Effector memory CD4-positive, alpha-beta T cell (primary cell): ENCODE measurements at places on chromosomes 12 and 14.

DNA sequence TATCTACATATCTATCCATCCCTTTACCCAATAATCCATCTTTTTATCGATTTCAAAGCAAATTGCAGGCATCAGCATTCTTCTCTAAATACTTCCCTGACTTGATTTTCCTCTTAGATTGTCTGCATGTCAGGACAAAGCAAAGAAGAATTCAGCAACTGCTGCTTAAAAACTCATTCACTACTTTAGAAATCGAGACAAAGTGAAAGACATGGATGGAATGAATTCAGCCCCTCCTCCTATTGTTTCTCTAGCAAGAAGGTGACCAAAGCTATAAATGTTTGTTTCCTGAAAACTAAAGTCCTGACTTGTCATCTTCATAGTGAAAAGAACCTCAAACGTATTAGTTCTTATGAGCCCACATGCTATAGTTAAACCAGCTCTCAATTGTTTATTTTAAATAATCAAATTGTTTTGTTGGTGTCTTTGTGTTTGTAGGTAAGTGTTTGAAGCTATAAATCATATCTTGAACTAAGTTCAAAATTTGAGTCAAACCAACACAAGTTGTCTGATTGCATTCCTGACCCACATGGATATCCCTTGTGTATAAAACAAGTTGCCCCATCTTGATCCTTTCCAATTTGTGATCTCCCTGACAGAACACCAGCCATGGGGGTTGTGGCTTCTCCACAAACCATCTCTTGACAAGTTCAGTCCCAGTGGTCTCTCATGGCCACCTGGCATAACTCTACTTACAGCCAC, 58.6 kb upstream of the ARHGAP5 start:
- H3K27me3 ChIP-seq = no peaks in the 10 kb centered on the region
- H3K27ac ChIP-seq = no peak overlapping the region
- no peaks in the 10 kb centered on the region for H3K36me3 ChIP-seq
- H3K4me1 ChIP-seq = no peaks in the 10 kb centered on the region
- no peak for DNase-seq
- H3K4me3 ChIP-seq = no peak overlapping the region

- no peak for DNase-seq
- H3K27me3 ChIP-seq = no peaks in the 10 kb centered on the region
Measured at GRCh38 chr14:64646103-64646502, 58.1 kb upstream of the PLEKHG3 start.

DNA sequence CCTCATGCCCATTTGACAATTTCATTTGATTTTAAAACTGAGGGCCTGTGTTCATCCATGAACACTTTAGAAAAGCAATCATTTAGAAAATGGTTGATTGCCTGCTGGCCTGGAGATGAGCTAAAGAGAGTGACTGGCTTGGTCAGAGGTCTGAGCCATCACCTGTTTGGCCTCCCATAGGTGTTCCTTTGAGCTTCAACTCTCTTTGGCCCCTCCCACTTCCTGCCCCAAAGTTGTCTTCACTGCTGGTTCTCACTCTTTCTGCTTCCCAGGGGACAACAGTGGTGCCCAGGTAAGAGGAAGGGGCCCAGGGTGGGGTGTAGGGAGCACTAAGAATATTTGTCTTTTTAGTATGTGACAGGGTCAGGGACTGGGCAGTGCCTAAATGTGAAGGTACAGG, 4.9 kb upstream of the TCP11L2 start:
- H3K4me3 ChIP-seq = no peak overlapping the region
- DNase-seq = no peak
- no peaks in the 10 kb centered on the region for H3K36me3 ChIP-seq
- H3K4me1 ChIP-seq = peaks cover 11% of the 10 kb centered on the region

- H3K4me3 ChIP-seq = no peak overlapping the region
- H3K36me3 ChIP-seq = no peaks in the 10 kb centered on the region
- no peak overlapping the region for H3K27ac ChIP-seq
- DNase-seq = no peak
- no peaks in the 10 kb centered on the region for H3K27me3 ChIP-seq
- H3K4me1 ChIP-seq = peaks cover 10% of the 10 kb centered on the region
Measured at GRCh38 chr14:54771411-54772027, 131.1 kb downstream of the GCH1 start.

- no peaks in the 10 kb centered on the region for H3K4me1 ChIP-seq
- no peaks in the 10 kb centered on the region for H3K36me3 ChIP-seq
- no peak for DNase-seq
- H3K27ac ChIP-seq = no peak overlapping the region
- no peak overlapping the region for H3K4me3 ChIP-seq
- H3K27me3 ChIP-seq = peaks cover 7% of the 10 kb centered on the region
Measured at GRCh38 chr12:80936642-80937390, 918 bp downstream of the LIN7A start.

DNA sequence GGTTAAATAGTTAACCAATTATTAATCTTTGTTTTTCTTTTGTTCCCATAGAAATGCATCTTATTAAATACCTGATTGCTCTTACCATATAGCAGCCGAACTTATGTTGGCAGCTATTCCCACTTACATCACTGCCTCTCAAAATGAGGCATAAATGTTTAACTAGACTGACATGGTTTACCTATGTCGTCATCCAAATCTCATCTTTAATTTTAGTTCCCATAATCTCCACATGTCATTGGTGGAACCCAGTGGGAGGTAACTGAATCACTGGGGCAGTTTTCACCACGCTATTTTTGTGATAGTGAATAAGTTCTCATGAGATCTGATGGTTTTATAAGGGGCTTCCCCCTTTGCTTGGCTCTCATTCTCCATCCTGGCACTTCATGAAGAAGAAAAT, 499.2 kb upstream of the ATP2B1 start:
- no peak overlapping the region for H3K27ac ChIP-seq
- H3K4me3 ChIP-seq = no peak overlapping the region
- H3K36me3 ChIP-seq = no peaks in the 10 kb centered on the region
- H3K4me1 ChIP-seq = no peaks in the 10 kb centered on the region
- no peaks in the 10 kb centered on the region for H3K27me3 ChIP-seq

DNA sequence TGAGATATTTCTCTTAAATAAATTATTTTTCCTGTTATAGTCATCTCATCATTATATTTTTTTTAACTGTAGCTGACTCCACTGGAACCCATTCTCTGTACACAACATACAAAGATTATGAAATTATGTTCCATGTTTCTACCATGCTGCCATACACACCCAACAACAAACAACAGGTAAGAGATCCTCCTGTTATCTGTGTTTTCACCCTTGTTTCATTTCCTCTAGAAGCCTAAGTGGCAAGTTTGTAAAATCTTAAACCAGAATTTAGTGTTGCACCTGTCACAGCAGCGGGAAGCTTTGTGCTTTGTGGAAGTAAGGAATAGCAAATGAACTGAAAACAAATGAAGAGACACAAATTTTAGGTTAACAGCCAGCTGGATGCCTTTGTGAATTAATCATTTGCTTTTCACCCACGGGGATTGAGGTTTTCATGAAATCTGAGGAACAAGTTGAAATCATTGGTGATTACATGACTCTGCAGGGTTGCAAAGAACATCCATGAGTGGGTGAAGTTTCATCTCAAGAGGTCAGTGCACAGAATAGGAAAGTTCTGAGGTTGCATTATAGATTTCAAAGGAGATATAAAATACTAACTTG, 273.9 kb upstream of the RGS6 start:
- H3K36me3 ChIP-seq = peaks cover 8% of the 10 kb centered on the region
- H3K27me3 ChIP-seq = no peaks in the 10 kb centered on the region
- H3K4me1 ChIP-seq = no peaks in the 10 kb centered on the region
- no peak for DNase-seq

- no peak overlapping the region for H3K27ac ChIP-seq
- H3K27me3 ChIP-seq = no peaks in the 10 kb centered on the region
- DNase-seq = no peak
Measured at GRCh38 chr12:116933091-116933490, 22.3 kb downstream of the FBXW8 start.

GRCh38 chr12:114902665-114903064, 218.7 kb upstream of the TBX3 start:
- H3K27ac ChIP-seq = no peak overlapping the region
- no peaks in the 10 kb centered on the region for H3K27me3 ChIP-seq
- H3K36me3 ChIP-seq = no peaks in the 10 kb centered on the region
- DNase-seq = no peak
- no peak overlapping the region for H3K4me3 ChIP-seq

DNA sequence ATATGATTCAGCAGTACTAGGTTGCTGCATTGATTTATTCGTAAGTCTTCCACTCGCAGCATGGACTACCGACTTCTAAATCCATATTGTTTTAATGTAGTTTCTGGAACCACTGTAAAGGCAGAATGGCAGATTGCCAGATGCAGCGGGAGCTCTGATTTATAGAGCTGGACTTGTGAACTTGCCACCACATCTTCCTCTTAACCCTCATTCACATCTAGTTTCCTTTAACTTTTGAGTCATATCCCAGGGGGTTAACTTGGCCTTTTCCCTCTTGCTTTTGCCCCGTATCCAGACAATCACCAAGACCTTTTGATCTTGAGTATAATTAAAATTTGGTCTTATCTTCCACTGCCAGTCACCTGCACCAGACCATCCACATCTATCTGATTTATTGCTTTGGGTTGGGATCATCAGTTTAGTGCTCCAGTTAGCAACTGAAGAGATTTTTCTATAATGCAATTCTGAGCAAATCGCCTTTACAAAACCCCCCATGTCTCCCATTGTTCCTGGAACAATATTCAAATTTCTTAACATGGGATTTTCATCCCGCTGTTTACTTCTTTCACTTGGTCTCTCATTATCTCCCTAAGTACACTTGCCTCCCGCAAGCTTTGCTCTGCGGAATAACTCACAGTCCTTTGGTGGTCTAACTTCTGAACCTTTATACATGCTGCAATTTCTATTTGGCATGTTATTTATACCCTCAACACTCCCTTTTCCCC, 130.5 kb downstream of the ACSS3 start:
- no peaks in the 10 kb centered on the region for H3K4me1 ChIP-seq
- no peak overlapping the region for H3K27ac ChIP-seq
- no peaks in the 10 kb centered on the region for H3K36me3 ChIP-seq
- H3K27me3 ChIP-seq = no peaks in the 10 kb centered on the region
- no peak overlapping the region for H3K4me3 ChIP-seq

GRCh38 chr12:51917746-51918453, 10.6 kb downstream of the ACVRL1 start:
- no peaks in the 10 kb centered on the region for H3K4me1 ChIP-seq
- no peak overlapping the region for H3K4me3 ChIP-seq

GRCh38 chr14:77003960-77004710, 24.4 kb downstream of the IRF2BPL start:
- H3K36me3 ChIP-seq = no peaks in the 10 kb centered on the region
- H3K4me1 ChIP-seq = no peaks in the 10 kb centered on the region

- H3K27ac ChIP-seq = no peak overlapping the region
- no peaks in the 10 kb centered on the region for H3K27me3 ChIP-seq
- H3K36me3 ChIP-seq = no peaks in the 10 kb centered on the region
- H3K4me1 ChIP-seq = no peaks in the 10 kb centered on the region
- DNase-seq = no peak
Measured at GRCh38 chr14:55698051-55698450, 118.0 kb downstream of the KTN1 start.

DNA sequence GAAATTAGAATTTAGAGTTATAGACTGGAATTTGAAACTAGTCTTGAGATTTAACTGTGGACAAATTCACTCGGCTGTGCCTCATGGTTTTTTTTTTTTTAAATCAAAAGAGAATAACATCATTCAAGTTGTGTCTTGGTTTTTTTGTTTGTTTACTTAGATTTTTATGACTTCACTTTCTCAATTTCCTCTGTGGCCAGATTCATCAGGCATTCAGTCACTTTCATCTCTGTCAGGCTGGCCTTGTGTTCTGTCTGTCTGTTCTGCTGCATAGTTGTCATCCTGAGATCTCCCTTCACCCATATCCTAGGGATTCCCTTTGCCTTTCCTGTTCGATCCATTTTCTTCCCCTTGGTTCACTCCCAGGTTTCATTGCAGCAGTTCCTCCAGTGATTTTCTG, 10.0 kb downstream of the MARK3 start:
- no peak overlapping the region for H3K4me3 ChIP-seq
- peaks cover 23% of the 10 kb centered on the region for H3K4me1 ChIP-seq
- H3K36me3 ChIP-seq = no peaks in the 10 kb centered on the region
- no peak overlapping the region for H3K27ac ChIP-seq

- no peak overlapping the region for H3K27ac ChIP-seq
- H3K36me3 ChIP-seq = no peaks in the 10 kb centered on the region
- no peaks in the 10 kb centered on the region for H3K27me3 ChIP-seq
- no peaks in the 10 kb centered on the region for H3K4me1 ChIP-seq
- DNase-seq = no peak
Measured at GRCh38 chr14:77278461-77279230, 7.6 kb upstream of the NGB start.

DNA sequence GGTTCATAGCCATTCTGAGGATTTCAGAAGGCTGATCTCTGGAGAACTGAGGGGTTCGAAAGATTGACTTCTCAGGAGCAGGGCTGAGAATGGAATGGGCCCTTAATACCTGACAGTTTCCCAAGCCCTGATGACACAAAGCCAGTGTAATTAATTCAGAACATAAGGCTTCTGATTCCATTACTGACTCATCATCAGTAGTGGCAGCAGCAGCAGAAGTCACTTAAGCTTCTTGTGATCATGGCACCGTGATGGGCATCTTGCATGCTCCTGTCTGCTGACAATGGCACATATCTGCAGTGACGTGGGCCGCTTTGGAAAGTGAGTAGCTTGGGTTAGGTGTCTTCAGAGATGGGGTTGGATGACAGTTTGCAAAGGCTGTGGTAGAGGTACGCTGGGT, 38.2 kb upstream of the GSG1 start:
- H3K27ac ChIP-seq = no peak overlapping the region
- peaks cover 12% of the 10 kb centered on the region for H3K4me1 ChIP-seq
- H3K36me3 ChIP-seq = no peaks in the 10 kb centered on the region
- DNase-seq = no peak
- H3K4me3 ChIP-seq = no peak overlapping the region
- no peaks in the 10 kb centered on the region for H3K27me3 ChIP-seq

GRCh38 chr14:59871166-59871495, 555 bp upstream of the RTN1 start:
- H3K36me3 ChIP-seq = no peaks in the 10 kb centered on the region
- H3K4me3 ChIP-seq = no peak overlapping the region
- no peak for DNase-seq
- H3K27ac ChIP-seq = no peak overlapping the region
- peaks cover 16% of the 10 kb centered on the region for H3K27me3 ChIP-seq
- peaks cover 11% of the 10 kb centered on the region for H3K4me1 ChIP-seq

DNA sequence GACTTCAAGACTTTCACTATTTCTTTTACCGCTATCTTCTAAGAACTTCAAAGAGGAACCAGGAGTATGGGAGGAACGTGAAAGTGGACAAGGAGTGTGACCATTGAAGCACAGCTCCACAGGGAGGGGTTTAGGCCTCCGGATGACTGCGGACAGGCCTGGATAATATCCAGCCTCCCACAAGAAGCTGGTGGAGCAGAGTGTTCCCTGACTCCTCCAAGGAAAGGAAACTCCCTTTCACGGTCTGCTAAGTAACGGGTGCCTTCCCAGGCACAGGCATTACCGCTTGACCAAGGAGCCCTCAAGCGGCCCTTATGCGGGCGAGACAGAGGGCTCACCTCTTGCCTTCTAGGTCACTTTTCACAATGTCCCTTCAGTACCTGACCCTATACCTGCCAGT, 267.0 kb downstream of the RPL10L start:
- H3K36me3 ChIP-seq = no peaks in the 10 kb centered on the region
- no peaks in the 10 kb centered on the region for H3K4me1 ChIP-seq
- no peaks in the 10 kb centered on the region for H3K27me3 ChIP-seq
- no peak overlapping the region for H3K27ac ChIP-seq

GRCh38 chr12:116200812-116201211, 76.7 kb downstream of the MED13L start:
- no peaks in the 10 kb centered on the region for H3K27me3 ChIP-seq
- no peaks in the 10 kb centered on the region for H3K36me3 ChIP-seq
- no peak for DNase-seq
- peaks cover 2% of the 10 kb centered on the region for H3K4me1 ChIP-seq
- H3K27ac ChIP-seq = no peak overlapping the region
- H3K4me3 ChIP-seq = no peak overlapping the region
